ENCODE measurements at places on chromosomes 11 and 22.

DNA sequence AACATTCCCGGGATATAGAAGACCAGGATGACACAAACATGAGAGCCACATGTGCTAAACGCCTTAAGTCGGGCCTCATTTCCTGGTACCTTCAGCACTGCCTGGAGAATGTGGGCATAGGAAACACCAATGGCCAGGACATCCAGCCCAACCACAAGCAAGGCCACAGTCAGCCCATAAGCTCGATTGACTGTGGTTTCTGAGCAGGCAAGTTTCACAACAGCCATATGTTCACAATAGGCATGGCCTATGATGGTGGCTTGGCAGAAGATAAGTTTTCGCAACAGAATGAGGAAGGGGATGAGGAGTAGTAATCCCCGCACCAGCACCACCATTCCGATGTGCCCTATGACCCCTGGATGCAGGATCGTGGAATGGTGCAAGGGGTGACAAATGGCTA is 26.9 kb upstream of the OR56A1 start:
- DNase-seq, result no peak

DNA sequence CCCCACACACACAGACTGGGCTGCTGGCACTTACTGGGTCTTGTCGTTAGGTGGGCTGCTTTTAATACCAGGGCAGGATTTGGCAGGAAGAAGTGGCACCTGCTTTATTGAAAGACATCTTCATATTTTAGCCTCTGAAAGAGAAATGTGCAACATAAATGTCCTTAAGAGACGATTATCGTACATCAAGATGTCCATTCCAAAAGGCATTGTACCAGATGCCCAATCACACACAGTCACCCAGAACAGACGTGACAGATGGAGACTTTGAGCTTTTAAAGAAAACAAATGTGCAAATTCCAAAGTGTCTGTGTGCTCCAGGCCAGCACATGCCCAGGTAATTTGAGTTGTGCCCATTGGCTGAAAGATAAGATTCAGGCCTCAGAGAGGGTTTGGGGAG is 155.7 kb downstream of the RRAS2 start:
- no peak for DNase-seq

DNA sequence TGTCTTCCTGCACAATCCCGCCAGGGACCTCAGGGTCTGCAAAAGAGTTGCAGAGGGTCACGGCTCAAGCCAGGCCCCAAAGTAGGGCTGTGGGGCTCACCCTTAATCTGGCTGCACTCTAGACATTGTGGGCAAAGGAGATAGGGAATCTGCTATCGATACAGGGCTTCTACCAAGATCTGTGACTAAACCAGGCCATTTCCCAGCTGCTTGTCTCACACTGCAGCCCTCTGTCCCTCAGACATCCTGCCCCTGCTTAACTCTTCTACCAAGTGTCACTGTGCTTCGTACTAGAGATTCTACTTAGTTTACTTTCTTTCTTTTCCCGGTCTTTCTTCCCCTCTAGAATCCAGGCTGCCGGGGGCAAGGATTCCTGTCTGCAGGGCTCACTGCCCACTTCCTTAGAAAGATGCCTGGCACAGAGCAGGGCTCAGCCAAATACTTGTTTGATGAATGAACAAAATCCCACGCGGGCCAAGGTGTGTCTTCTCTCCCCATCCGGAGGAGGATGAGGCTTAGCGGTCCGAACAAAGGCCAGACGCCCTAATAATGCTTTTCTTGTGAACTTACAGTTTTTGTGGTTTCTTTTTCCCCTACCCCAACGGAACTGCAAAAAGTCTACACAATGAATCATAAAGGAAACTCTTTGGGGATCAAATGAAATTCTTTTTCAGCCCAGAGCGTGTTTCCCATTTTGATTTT is 61.3 kb upstream of the ANO1 start:
- DNase-seq, result no peak

DNA sequence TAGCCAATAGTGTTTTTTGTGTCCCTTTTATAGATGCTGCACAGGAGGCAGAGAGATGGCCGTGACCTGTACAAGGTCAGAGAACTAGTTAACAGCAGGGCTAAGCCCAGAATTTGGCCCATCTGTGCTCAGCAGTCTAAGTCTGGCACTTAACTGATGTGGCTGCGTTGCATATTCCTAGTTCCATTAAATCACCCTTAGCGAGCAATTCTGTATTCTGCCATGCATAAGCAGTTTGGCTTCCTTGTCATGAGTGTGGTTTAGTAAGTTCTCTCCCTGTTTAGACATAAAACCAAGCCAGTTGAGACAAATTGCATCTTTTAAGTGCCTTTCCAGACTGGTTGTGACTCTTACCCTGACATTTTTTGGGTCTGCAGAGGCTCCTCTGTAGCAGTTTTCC is 230.6 kb upstream of the TENM4 start:
- no peak for DNase-seq

- no peak for DNase-seq
These were observed 26.6 kb downstream of the LRRC10B start for GRCh38 chr11:61534933-61535839.

DNA sequence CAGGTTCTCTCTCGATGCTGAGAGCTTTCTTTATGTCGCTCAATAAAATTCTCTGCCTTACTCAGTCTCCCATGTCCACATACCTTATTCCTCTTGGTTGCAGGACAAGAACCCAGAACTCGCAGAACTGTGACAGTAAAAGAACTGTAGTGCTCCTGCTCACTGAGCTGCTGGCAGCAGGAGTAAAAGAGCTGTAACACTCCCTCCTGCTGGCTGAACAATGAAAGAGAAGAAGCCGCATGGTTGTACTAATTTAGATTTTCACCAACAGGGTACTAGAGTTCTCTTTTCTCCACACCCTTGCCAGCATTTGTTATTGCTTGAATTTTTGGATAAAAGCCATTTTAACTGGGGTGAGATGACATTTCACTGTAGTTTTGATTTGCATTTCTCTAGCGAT is 433.2 kb downstream of the GUCY1A2 start:
- no peak for DNase-seq

- no peak for DNase-seq
These were observed 20.4 kb upstream of the POGLUT3 start for GRCh38 chr11:108518581-108518980.

- DNase-seq, result peak; percentile 89
These were observed 44.2 kb upstream of the LINC01488 start for GRCh38 chr11:69437001-69437875.

DNA sequence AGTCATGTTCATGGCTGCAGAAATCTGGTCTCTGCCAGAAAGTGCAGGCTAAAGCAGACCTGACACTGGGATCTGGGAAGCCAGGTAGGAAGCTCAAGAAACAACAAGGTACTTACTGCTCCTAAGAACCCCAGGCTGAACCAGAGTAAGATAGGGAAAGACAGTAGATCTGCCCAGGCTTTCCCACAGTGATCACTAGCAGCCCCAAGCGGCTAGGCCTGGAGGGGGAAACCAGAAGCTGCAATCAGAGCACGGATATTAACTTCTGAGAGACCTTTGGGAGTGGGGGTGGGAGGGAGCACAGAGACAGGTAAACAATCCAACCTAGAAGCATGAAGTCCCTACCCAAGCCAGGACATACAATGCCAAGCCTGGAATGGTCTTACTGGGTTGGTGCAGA is 135.2 kb upstream of the C11orf58 start:
- DNase-seq, result no peak

GRCh38 chr11:6269994-6270393 is 10.4 kb downstream of the CCKBR start:
- DNase-seq, result peak; percentile 82

DNA sequence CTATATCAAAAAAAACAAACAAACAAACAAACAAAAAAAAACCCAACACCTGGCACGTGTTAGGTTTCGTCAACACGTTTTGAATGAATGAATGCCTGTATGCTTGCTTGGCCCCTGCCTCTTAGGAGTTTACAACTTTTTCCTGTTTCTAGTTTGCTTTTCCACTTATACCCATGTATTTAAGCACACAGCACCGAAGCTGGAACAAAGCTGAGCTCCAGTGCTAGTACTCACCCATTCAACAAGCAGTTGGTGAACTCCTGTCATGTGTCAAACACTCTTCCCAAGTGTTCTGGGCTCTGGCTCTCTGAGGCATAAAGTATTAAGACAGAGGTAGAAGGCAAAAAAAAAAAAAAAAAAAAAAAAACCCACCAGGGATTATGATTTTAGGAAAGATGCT is 599.3 kb downstream of the BUD13 start:
- no peak for DNase-seq

DNA sequence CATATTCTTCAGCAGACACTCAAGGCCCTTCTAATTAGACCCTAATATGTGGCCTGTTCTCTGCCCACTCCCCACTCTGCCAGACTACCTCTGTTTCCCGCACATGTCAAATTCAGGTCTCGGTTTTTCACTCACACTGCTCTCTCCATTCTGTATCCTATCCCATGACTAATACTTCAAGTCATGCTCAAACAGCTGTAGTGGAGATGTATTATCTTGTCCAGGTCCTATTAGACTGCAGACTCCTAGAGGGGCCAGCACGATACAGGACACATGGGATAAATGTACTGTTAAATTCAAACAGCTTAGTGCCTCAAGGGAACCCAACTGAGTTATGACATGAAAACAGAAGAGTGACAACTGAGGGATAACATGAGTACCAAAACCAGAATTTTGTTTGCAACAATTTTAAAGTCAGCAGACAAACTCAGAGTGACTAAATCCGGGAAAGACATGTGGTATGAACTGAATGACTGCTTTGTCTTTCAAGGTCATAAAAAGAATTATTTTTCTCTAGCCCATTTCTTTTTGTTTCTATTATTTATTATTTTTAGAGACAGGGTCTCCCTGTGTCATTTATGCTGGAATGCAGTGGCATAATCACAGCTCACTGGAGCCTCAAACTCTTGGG is 20.5 kb downstream of the ATP6V1E1 start:
- DNase-seq, result no peak

- DNase-seq, result no peak
These were observed 259.4 kb downstream of the SWAP70 start for GRCh38 chr11:9923280-9923679.

- DNase-seq, result no peak
These were observed 3.3 kb downstream of the ARL14EP start for GRCh38 chr11:30326114-30326778.

DNA sequence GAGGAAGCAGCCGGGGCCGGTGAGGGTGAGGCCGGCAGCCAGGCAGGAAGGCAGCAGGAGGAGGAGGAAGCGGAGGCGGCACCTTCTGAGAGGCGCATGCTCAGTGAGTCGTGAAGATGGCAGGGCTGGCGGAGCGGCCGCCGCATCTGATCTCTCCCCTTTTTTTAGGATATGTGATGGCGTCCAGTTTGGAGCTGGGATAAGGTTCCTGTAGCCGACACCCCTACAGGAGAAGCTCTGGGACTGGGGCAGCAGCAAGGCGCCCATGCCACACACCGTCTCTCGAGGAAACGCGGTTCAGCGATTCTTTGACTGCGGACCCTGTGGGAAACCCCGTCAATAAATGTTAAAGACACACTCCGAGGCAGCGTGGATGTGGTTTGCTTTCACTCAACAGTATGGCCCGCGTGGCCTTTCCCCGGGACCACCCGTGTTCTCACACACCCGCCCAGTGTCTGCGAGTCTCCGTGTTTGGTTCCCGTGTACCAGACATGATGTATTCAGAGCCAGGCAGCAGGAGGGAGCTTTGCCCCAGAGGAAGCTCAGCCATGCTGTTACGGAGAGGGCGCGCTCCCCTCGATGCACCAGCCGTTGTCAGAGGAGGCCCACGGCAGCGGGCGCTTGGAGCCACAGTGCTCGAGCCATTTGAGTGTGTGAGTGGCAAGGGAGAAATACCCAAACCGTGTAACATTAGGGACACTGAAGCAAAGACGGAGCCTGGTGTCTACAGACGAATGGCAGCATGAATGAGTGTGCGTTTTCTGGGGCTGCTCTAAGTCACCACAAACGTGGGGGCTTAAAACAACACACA is 27.7 kb upstream of the PARVB start:
- DNase-seq, result no peak

DNA sequence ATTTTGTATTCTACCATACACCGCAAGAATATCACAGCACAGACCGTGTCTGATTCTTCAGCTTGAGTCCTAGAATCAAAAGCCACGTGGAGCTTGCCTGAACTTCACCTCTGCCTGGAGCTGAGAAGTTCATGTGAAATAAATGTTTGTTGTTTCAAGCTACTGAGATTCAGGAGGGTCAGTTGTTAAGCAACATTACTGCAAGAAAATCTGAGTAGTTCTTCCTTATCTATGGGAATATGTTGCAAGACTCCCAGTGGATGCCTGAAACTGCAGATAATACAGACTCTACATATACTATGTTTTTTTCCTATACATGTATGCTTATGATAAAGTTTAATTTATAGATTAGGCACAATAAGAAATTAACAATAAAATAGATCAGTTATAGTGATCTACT is 995.3 kb downstream of the TBC1D22A start:
- no peak for DNase-seq

- DNase-seq, result no peak
These were observed 10.5 kb downstream of the ARHGEF17 start for GRCh38 chr11:73318501-73319011.

DNA sequence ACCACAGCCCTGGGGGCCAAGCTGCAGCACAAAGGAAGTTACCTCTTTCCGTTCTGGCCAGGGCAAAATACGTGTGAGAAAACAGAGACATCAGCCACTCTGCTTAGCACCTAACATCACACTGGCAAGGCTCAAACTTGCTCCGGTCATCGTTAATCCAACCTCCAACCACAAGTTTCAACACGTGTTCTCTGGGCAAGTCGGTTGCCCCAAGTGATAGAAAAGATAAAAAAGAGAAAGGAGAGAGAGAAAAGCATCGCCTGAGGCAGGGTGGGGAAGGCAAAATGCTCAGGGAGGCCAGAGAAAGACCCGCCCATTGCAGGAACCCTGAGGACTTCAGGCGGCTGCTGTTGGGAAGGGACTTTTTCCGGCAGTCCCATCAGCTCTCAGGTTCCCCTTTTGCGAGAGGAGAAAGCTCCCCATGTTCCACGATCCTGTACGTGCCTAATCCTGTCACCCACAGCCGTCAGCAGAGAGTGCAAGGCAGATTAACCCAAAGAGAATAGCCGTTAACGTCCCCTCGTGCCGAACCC is 18.5 kb upstream of the B4GALNT4 start:
- no peak for DNase-seq

GRCh38 chr22:31637447-31637890 is 24.5 kb downstream of the PISD start:
- no peak for DNase-seq

- DNase-seq, result no peak
These were observed 15.1 kb downstream of the DGCR2 start for GRCh38 chr22:19106886-19107729.

- DNase-seq, result no peak
These were observed 3.7 kb upstream of the SSH3 start for GRCh38 chr11:67299471-67300191.

- peak; percentile 91 for DNase-seq
These were observed at the start of the genes C11orf21 and TSPAN32 for GRCh38 chr11:2301631-2302305. TSS of gene C11orf21 (minus strand) at chr11:2301918. CDS start at chr11:2301808, 110 bp downstream. TSS of gene TSPAN32 (plus strand) at chr11:2302013. CDS start at chr11:2302150, 137 bp downstream.

- DNase-seq, result no peak
These were observed 8.1 kb upstream of the NEU3 start for GRCh38 chr11:74980634-74981033.

- no peak for DNase-seq
These were observed 78.3 kb downstream of the TECTA start for GRCh38 chr11:121179306-121179705.

DNA sequence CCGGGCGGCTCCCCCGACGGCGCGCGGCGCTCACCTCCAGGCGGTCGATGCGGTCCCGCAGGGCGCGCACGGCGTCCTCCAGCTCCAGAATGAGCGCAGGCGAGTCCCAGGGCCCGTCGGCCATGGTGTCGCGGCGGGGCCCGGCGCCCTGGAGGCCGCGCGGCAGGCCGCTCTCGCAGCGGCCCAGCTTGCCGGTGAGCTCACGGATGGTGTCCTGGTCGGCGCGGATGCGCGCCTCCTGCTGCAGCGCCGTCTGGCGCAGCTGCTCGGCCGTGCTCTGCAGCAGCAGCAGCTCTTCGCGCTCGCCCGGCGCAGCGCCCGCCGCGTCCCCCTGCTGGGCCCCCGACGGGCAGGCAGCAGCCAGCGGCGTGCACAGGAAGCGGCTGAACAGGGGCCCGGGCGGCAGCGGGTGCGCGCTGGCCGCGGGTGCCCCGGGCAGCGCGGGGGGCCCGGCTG is 599 bp downstream of the NPTXR start:
- peak; percentile 90 for DNase-seq
